Fibroblast of the aortic adventitia (primary cell): ENCODE measurements at places on chromosomes 4 and X. TPM values are rescaled to one million over a fixed set of nuclear protein-coding genes. Genes with fewer than 3 reads are reported as not detected.

The STATH gene
- total RNA-seq = 0.72 TPM in 1 of 2 replicates, not detected in the other

The NOCT gene
- total RNA-seq = 8.3 and 12.3 TPM in 2 replicates

The ABCG2 gene
- total RNA-seq = 0.90 and 7.0 TPM in 2 replicates

The PLP1 gene
- 2.3 TPM in 1 of 2 replicates, not detected in the other for total RNA-seq

The ANXA10 gene
- 7.0 and 83.5 TPM in 2 replicates for total RNA-seq

The TAF1 gene
- total RNA-seq = 29.8 and 74.4 TPM in 2 replicates

The NAP1L5 gene
- total RNA-seq = 6.0 and 11.3 TPM in 2 replicates

The C4orf36 gene
- 0.81 TPM in 1 of 2 replicates, not detected in the other for total RNA-seq

The SPANXA2 gene
- total RNA-seq = not detected in 2 replicates

The STIM2 gene
- total RNA-seq = 19.8 and 31.2 TPM in 2 replicates

The ZAR1 gene
- not detected in 2 replicates for total RNA-seq

The MID1 gene
- total RNA-seq = 18.0 and 20.4 TPM in 2 replicates

The CXorf49 gene
- total RNA-seq = not detected in 2 replicates

The FAM114A1 gene
- 263 and 378 TPM in 2 replicates for total RNA-seq

The ACE2 gene
- total RNA-seq = 0.09 TPM in 1 of 2 replicates, not detected in the other

The ANXA3 gene
- total RNA-seq = 12.3 and 31.2 TPM in 2 replicates

The GALNTL6 gene
- not detected in 2 replicates for total RNA-seq

The LRAT gene
- total RNA-seq = 0.57 TPM in 1 of 2 replicates, not detected in the other

The SLC25A5 gene
- 46.6 and 188 TPM in 2 replicates for total RNA-seq

The OTC gene
- not detected in 2 replicates for total RNA-seq

The P2RY4 gene
- 0.09 and 0.41 TPM in 2 replicates for total RNA-seq

The TMSB15C gene
- total RNA-seq = 3.3 and 5.1 TPM in 2 replicates

The ARMCX4 gene
- total RNA-seq = 4.0 and 25.4 TPM in 2 replicates

The UGT8 gene
- 0.27 and 0.33 TPM in 2 replicates for total RNA-seq

The ALB gene
- not detected in 2 replicates for total RNA-seq

The GRIA2 gene
- total RNA-seq = not detected in 2 replicates

The ENPP6 gene
- total RNA-seq = 0.18 TPM in 1 of 2 replicates, not detected in the other

The ASB9 gene
- total RNA-seq = 0.18 TPM in 1 of 2 replicates, not detected in the other

The SORCS2 gene
- total RNA-seq = 0.27 and 5.4 TPM in 2 replicates

The OPRPN gene
- not detected in 2 replicates for total RNA-seq

The PPEF2 gene
- not detected in 2 replicates for total RNA-seq

The ARHGAP36 gene
- total RNA-seq = not detected in 2 replicates

The KLHL34 gene
- total RNA-seq = not detected in 2 replicates

The HMX1 gene
- total RNA-seq = not detected in 2 replicates

The ETDC gene
- not detected in 2 replicates for total RNA-seq

The ZMAT1 gene
- 0.08 and 0.18 TPM in 2 replicates for total RNA-seq

The SOD3 gene
- 65.3 and 75.2 TPM in 2 replicates for total RNA-seq

The MXRA5 gene
- total RNA-seq = 4.7 and 8.5 TPM in 2 replicates

The AADAT gene
- total RNA-seq = 6.2 and 7.4 TPM in 2 replicates

The MAGEB10 gene
- not detected in 2 replicates for total RNA-seq

The TEX13C gene
- not detected in 2 replicates for total RNA-seq

The PUDP gene
- total RNA-seq = 7.5 and 12.4 TPM in 2 replicates

The NALF2 gene
- total RNA-seq = not detected in 2 replicates

The NWD2 gene
- not detected in 2 replicates for total RNA-seq

The SPANXC gene
- not detected in 2 replicates for total RNA-seq

The PLS3 gene
- total RNA-seq = 309 and 659 TPM in 2 replicates

The CD40LG gene
- total RNA-seq = not detected in 2 replicates

The BTK gene
- total RNA-seq = not detected in 2 replicates

The TMEM154 gene
- total RNA-seq = 5.5 and 15.5 TPM in 2 replicates

The PIM2 gene
- 2.1 and 5.0 TPM in 2 replicates for total RNA-seq
